ENCODE measurements at places on chromosomes 7 and 10.

DNA sequence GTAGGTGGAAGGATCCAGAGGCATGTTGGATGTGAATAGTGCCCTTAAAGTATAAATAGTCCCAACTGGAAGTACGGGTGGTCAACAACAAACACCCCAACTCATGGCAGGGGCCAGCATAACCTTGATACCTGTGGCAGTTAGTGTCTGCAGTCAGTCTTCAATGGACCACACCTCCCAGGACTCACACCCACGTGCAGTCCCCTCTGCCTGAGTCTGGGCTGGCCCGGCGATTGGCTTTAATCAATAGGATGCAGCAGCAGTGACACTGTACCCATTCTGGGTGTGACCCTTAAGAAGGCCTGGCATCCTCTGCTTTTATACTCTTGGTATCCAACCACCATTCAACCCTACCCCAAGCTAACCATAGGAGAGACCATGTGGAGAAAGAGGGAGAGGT, 18.6 kb downstream of the DRGX start:
- DNase-seq, result no peak

- no peak for DNase-seq
Observed at GRCh38 chr10:10911035-10911434, 106.6 kb upstream of the CELF2 start.

DNA sequence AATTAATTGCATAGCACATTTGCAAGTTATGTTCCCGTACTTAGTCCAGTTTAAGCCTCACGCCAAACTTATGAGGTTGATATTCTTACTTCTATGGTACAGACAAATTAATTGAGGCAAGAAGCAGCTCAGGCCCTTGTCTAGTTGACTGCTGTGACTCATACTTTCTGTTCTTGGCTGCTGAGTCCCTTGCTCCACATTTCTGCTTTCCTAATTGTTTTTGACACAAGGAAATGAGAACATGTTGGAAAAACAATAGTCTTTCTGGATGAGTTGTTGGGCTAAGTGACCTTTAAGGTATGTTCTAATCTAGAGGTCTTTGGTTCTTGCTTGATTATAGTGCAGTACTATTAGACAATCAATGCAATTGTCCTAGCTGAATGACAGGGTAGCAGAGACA, 331.8 kb downstream of the NRG3 start:
- no peak for DNase-seq

- no peak for DNase-seq
Observed at GRCh38 chr7:116111475-116111874, 80.9 kb upstream of the TFEC start.

DNA sequence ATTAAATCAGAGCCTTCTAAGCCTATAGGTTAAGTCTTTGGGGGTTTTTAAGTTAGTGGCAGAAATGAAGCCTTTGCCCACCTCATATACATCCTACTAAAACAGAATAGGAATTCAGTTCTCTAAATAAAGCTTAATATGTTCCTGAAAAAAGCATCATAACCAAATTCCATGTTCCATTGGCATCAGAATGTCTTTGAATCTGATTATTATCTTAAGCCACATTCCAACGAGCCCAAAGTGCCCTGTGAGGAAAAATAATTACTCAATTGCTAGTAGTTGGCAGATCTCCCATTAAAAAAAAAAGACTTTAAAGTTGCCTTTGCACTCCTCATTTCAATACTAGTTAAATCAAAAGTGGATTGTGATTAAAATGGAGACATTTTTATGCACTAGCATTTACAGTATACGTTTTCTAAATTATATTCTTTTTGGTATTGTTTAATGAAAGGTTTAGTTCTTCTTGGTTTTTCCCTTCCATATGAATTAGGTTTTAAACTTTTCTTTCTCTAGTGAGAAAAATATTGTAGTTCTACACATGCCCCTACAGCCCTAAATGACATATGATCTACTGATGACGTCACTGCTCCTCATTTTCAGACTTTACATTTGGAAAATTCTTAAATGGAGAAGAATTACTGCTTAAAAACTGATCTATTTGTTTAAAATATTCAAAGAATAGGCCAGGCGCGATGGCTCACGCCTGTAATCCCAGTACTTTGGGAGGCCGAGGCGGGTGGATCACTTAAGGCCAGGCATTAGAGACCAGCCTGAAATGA, 54.3 kb upstream of the CABCOCO1 start:
- no peak for DNase-seq

DNA sequence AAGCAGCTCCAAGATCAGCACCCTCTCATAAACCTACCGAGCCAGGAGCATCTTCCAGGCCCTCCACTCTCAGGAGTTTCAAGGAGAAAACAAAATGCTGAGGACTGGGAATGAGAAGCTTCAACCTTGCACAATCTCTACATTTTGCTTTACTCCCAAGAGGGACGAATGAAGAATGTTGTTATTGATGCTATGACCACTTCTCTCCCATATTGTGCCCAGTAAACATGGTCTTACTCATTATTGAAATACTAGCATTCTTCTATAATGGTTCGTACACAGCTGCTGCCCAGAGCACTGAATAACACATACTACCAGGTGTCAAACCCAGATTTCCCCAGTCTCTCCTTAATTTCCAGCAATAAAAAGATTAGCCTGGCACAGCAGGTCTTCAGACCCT, 63.4 kb upstream of the BET1 start:
- no peak for DNase-seq

DNA sequence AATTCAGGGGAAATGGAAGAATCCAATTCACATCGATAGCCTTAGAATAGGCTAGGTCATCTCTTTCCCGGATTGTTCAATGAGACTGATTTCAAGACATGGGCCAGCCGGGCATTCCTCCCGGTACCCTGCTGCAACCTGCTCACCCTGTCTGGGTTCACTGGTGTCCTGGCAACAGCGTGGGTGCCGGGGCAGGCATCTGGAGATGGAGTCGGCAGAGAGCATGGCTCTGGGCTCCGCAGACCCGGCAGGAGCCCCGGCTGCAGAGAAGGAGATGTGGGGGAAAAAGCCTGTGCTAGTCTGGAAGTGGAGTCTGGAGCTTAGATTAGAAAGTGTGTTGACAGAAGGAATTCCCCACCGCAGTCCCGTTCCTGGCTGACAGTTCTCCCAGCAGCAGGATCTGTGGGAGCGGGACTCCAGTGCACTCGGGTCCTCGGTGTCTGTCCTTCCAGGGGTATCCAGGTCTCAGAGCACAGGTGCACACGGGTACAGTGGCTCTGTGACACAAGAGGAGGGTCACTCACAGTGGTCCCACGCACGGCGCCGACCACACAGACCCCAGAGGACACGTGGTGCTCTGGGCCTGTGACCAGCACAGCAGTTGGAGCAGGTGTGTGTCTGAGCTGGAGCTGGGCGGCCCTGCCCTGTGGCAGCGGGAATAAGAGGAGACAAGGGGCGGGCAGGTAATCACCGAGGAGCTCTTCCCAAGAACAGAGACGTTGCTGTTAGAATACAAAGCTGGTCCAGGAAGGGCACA, 65.7 kb upstream of the PITRM1 start:
- no peak for DNase-seq

GRCh38 chr10:135601-136464, 578 bp downstream of the ZMYND11 start:
- peak; percentile 52 for DNase-seq

DNA sequence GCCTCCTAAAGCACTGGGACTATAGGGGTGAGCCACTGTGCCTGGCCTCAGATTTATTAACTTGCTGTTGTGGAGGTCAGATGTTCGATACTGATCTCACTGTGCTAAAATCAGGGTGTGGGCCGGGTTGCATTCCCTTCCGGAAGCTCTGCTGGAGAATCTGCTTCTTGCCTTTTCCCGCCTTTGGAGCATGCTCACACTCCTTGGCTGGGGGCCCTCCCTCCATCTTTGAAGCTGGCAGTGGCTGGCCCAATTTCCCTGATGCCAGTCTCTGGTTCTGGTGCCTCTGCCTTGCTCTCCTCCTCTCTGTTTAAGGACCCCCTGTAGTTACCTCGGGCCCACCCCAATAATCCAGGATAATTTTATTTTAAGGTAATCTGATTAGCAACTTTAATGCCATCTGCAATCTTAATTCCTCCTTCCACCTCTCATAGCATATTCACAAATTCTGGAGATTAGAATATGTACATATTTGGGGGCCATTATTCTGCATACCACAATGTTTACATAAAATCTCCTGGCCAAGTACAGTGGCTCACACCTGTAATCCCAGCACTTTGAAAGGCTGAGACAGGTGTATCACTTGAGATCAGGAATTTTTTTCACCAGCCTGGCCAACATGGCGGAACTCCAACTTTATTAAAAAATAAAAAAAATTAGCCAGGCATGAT, 7.9 kb upstream of the PITRM1 start:
- DNase-seq, result no peak

GRCh38 chr7:77627309-77627676, 69.0 kb upstream of the RSBN1L start:
- DNase-seq, result no peak

DNA sequence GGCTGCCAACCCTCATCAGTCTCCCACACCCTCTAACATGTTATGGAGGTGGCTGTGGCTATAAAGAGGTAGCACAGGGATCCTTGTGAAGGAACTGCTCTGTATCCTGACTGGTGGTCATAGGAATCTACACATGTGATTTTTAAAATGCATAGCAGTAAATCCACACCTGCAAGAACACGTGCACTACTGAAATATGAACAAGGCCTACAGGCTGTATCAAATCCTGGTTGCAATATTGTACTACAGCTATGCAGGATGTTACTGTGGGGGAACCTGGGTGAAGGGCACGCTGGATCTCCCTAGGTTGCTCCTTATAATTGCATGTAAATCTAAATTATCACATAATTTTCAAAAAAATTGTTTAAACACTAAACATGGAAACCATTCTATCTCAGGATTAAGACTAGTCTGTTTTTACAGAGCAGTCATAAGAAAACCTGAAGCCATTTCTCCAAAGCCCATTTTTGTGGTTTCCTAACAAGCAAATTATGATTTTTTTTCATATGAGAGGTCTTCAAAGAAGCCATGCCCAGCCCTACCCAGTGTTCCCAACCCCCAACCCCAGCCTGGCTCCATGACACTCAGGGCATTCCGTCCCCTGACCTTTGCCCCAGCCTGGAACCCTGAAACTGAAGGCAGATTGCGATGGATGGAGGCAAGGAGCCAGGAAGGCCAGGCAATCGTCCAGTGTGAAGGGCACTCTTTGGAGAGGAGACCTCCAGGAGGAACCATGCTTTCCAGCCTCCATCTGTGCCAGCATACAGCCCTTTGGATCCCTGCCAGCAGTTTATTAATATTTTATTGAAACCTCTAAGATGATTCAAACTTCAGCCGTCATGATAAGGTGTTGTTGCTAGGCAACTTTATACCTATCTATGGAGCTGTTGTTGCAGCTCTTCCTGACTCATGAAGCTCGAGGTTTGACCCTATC, 161.0 kb downstream of the GRID1 start:
- DNase-seq, result no peak

DNA sequence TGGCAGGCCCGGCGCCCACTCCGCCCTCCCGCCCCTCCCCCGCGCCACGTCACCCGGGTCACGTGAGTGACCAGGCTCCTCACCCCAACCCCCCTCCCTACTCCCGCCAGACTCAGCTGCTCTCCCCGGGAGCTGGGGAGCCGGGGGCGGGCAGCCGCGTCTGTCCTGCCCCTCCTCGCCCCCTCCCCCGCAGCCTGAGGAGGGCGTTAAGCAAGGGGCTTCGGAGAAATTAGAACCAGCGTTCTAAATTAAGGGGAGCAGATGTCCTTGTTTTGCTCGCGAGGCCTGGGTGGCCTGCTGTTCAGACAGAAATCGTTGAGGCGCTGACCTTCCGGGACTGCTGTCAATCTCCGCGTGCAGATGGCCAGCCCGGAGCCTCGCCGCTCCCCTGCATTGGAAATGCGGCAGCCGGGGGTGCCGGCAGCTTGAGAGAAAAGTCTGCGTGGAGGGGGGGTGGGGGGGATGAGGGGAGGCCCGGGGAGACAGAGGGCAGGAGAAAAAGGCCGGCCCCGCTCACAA, 102.2 kb upstream of the ZNF438 start:
- peak; percentile 63 for DNase-seq

Data from stimulated activated CD4-positive, alpha-beta T cell treated with anti-CD3 and anti-CD28 coated beads, Interleukin-15, amount 100 ng/mL, for 1 hour (primary cell).